Panc1 (cell line): ENCODE measurements at places on chromosomes 1 and 21. TPM values are rescaled to one million over a fixed set of nuclear protein-coding genes. Genes with fewer than 3 reads are reported as not detected.

The ADAMTS5 gene
- 0.05 TPM for total RNA-seq

The LRRC39 gene
- 0.26 TPM for total RNA-seq

The KRTAP20-2 gene
- not detected for total RNA-seq

The TNNI3K gene
- total RNA-seq: not detected

The PRAMEF33 gene
- not detected for total RNA-seq

The TDRD5 gene
- total RNA-seq: 2.4 TPM

The KLF17 gene
- not detected for total RNA-seq

The C1orf210 gene
- not detected for total RNA-seq

The KCNA3 gene
- total RNA-seq: not detected

The REN gene
- total RNA-seq: not detected

The OR2T10 gene
- not detected for total RNA-seq

The FCGR3A gene
- 0.13 TPM for total RNA-seq

The INTS11 gene
- total RNA-seq: 114 TPM

The PLA2G2F gene
- total RNA-seq: not detected

The PRAMEF20 gene
- not detected for total RNA-seq

The EIF3I gene
- 294 TPM for total RNA-seq

The SMIM1 gene
- total RNA-seq: 35.5 TPM
